ENCODE measurements at places on chromosomes 5 and 9. TPM values are rescaled to one million over a fixed set of nuclear protein-coding genes. Genes with fewer than 3 reads are reported as not detected.

The CCNI2 gene
- total RNA-seq, result 0.76 TPM

The FUT7 gene
- not detected for total RNA-seq

The C5orf46 gene
- total RNA-seq, result 9.9 TPM

The N4BP3 gene
- 0.39 TPM for total RNA-seq

The MYO10 gene
- 20.4 TPM for total RNA-seq

The MYMK gene
- not detected for total RNA-seq

The BRINP1 gene
- 0.76 TPM for total RNA-seq

The LCN10 gene
- not detected for total RNA-seq

The OR1J2 gene
- total RNA-seq, result not detected
